HT1080 (cell line): ENCODE measurements at places on chromosomes 7 and 10. TPM values are rescaled to one million over a fixed set of nuclear protein-coding genes. Genes with fewer than 3 reads are reported as not detected.

The SLC26A3 gene
- total RNA-seq = not detected in 2 replicates

DNA sequence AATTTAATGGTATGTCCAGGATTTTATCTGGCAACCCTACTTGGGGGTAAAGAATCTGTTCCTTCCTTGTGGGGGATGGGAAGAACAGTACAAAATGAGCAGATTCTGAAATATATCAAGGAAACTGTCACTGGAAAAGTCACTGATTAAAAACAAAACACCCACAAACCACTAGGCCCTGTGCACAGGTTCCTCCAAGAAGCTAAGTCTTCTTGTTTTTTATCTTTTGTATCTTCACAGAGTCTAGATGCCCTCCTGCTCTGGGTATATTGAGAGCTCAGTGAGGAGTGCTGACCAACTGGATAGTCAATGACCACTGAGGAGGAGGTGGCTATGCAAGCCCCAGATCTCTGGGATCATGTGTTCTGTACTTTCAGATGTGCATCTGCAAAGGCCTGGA lies 86.8 kb upstream of the ANKRD1 start:
- DNase-seq = no peak

GRCh38 chr7:64277630-64278029 lies 36.1 kb upstream of the ZNF736 start:
- no peak for DNase-seq

The FEZF1 gene
- total RNA-seq = not detected in 2 replicates

GRCh38 chr7:92460510-92460909 lies 13.2 kb downstream of the GATAD1 start:
- no peak for DNase-seq
